ENCODE measurements at places on chromosomes 7 and 10.

DNA sequence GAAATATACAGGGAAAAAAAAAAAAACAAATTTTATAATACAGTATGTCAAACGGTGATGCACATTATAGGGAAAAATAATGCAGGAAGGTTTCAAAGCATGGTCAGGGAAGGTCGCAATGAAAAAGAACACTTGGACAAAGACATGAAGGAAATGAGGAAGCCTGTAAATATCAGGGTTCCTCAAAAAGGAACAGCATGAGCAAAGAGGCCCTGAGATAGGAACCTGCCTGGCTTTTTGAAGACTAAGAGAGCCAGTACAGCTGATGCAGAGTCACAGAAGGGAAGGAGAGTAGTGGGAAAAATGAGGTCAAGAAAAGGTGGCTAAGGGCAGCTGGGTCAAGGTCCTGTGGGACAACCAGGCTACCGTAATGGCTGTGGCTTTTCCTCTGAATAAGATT, 1.9 kb downstream of the VPS41 start:
- DNase-seq: no peak

DNA sequence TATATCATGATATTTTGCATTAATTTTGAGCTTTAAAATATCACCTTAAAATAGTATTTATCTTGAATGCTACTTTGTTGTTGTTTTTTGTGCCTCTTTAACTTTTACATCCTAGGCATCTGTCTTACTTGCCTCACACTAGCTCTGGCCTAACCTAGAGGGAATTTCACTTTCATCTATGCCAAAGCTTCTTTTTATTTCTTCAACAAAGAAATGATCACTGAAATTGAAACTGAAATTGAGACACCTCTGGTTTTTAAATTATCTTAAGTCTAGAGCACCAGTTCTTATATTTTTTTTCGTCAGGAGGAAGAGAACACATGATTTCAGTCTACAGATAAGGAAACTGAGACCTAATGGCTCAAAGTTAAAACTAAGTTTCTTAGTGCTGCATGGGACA, 3.5 kb upstream of the SCIN start:
- no peak for DNase-seq

DNA sequence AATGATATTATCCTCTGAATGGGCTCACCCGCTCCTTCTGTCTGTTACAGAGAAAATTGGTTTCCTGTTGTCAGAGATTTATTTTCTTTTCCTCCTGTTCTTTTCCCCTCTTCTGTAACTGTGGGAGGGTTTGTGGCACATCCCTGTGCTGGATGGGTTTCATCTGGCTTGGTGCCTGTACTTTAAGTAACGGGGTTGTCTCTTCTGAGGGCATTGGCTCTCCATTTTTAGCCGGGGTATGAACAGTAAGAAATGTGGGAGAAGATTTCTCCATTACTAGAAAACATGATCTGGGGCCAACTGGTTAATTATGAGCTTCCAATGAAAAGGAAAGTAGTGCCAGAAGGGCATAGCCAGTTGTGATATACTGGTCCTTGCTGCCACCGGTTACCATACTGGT, 142.6 kb downstream of the SND1 start:
- DNase-seq: no peak

DNA sequence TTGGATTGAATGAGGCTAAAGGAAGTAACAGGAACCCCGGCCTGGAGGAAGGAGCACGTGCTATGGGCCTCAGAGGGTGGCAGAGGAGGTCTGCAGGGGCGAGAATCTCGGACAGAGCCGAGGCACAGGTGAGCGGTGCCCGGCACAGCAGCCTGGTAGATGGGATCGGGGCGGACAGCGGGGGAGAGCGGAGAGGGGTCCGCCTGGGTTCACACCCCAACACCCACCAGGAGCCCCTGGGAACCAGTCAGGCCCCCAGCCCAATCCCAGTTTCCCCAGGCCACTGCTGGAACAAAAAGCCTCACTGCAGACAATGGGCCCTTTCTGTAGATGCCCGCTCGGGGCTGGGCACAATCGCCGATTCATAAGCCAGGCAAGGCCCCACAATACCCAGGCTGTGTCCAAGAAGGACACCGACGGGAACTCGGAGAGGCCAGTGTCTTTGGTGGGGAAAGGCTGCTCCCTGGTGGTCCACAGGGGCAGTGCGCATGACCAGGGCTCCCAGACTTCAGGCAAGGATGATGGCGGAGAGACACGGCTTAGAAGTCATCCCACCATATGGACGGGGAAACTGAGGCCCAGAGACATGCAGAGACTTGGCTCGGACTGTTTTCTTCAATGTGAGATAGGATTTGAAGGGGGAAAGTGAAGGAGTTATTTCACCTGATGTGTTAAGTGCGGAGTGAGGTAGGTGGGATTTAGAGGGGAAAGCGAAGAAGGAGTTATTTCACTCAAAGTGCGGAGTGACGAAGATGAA, 106.9 kb upstream of the GPR26 start:
- DNase-seq: no peak

DNA sequence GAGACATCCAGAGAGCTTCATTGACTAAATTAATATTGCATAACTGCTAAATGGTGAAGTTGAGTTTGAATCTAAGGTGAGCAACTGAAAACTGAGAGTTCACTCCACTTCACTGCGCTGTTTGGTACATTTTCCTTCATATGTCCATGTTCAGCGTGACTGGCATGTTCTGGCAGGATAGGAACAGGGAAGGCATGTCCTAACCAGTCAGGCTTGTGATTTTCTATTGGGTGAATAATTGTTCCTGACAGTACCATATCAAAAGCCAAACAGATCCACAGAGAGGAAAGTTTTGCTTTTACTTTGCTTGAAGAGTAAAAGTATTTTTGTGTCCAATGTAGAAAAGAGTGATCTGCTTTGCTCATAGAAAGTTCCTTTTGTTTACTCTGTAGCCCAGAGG, 53.2 kb downstream of the WDFY4 start:
- DNase-seq: no peak

- no peak for DNase-seq
These were observed 99.5 kb downstream of the VPS50 start for GRCh38 chr7:93331706-93332105.

DNA sequence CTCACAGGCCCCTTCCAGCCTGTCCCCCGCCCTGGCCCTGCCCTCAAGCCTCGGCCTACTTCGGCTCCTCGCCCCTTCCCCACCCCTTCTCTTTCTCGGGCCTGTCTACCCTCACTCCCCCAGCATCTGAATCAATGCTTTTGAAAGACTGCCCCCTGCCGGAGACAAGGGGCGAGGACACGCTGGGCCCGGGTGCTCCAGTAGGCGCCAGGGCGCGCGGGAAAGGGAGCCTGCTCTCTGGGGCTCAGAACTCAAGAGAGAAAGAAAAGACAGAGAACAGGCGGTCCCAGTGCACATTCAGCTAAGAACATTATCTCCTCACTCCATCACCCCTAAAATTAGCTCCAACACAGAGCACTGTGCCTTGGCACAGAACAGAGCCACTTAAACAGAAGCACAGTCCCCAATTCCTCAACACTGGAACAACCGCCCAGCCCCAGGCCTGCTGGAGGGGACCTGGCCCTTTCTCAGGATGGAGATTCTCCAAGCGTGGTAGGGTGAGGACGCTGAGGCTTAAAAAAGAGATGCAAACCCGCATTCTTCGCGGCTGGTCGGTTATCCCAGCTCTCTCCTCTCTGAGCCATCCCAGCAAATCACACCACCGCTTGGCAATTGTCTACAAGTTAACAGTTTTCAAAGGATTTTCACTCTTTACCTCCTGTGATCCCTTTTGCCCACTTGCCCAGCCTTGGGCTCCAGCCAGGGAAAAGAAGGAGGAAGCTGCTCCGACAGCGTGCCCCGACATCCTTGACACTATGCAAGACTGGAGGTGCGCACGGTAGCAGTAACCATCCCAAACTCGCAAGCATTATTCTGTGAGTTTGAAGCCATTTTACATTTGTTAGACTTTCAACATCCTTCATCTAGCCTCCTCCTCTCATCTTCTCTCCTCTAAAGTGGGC, 2.1 kb downstream of the GIGYF1 start:
- peak; percentile 73 for DNase-seq

- DNase-seq: no peak
These were observed 272.5 kb downstream of the NEBL start for GRCh38 chr10:20624642-20625041.

GRCh38 chr7:36496576-36496975, 106.9 kb downstream of the ANLN start:
- DNase-seq: no peak

- no peak for DNase-seq
These were observed 9.5 kb upstream of the FRMD4A start for GRCh38 chr10:14340051-14340744.

DNA sequence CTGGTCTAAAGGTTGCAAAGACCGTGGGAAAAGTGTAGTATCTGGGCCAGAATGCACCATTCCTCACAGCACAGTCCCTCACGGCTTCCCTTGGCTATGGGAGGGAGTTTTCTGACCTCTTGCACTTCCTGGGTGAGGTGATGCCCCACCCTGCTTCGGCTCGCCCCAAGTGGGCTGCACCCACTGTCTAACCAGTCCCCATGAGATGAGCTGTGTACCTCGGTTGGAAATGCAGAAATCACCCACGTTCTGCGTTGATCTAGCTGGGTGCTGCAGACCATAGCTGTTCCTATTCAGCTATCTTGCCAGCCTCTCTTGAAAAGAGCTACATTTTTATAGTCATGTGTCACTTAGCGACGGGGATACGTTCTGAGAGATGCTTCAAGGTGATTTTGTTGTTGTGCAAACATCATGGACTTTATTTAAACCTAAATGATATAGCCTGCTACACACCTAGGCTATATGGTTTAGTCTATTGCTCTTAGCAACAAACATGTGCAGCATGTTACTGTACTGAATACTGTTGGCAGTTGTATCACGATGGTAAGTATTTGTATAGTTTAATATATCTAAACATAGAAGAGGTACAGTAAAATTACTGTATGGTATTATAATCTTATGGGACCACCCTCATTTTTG, 120.0 kb downstream of the PPP1R9A start:
- no peak for DNase-seq

GRCh38 chr7:122067077-122067476, 77.0 kb downstream of the AASS start:
- DNase-seq: no peak

DNA sequence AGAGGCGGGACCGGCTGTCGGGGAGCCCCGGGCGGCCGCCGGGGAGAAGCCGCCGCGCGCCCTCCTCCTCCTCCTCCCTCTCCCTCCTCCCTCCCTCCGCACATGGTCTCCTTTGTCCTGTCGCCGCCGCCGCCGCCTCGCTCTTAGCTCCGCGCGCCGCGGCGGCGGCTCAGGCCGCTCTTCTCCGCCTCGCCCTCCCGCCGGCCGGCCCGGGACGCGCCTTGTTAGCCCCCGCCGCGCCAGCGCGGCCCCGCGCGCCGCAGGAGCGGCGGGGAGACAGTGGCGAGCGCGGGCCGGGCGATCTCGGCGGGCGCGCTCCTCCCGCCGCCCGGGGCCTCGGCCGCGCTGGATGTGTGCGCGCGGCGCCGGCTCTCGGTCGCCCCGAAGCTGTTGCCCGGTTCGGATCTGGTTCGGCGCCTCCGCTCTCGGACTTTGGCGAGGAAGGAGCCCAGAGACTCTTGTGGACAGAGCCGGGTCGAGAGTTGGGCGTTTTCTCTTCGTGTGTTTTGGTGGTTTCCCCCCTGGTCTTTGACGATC, 437.4 kb upstream of the GALNT17 start:
- DNase-seq: no peak

DNA sequence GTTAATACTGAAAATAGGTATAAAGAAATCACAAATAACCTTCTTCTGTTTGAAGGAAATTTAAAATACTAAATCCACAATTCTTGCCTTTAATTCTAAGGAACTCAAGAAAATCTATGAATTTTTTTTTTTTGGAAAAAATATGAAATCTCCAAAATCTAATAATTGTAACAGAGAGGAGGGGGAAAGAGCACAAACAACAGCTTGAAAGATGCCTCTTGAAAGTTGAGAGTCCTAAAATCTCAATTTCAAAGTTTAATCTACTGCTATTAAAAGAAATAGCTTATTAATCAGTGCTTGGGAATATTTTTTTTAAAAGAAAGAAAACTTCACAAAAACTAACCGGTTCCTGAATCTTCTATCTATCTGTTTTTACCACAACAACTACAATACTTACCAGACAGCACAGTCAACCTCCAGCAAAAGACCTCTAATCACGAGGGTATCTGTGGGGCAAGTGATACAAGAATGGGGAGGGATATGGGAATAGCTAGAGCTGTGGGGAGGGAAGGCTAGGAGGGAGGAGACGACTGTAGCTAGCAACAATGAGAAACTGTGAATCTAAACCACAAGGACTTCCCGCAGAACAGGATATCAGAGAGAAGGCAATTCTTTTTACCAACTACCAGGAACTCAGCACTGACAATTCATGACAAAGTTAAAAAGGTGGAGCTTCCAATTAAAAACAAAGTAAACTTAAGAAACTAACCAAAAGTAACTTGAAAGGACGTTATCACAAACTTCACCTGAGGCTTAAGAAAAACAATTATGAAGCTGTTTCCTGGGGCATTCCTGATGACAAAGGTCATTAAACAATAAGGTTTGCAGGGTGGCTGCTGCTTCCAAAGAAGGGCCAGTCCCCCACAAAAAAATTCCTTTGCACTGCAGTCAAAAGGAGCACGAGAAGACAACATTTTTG, at the start of gene USP54:
Gene USP54 (minus strand): TSS at position 462 of the 919 bp plus-strand sequence. CDS start 15,684 bp downstream, outside the sequence.
- no peak for DNase-seq

DNA sequence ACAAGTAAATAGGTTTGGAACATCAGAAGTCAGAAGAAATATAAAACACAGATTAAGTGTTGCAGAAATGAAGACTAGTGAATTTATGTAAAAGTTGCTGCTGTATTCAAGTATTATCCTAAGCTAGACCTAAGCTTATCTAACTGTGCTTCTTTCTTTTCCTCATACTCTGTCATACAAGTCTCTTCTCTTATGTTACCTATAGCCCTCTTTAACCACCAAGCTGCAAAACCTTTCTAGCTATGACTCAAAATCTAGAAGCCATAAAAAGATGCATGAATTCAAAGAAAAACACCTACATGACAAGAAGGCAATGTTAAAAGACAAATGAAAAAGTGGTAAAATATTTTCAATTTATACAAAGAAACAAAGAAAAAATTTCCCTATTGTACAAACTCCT, 23.0 kb downstream of the DENND11 start:
- DNase-seq: no peak
